ENCODE measurements at places on chromosomes 13 and 19.

DNA sequence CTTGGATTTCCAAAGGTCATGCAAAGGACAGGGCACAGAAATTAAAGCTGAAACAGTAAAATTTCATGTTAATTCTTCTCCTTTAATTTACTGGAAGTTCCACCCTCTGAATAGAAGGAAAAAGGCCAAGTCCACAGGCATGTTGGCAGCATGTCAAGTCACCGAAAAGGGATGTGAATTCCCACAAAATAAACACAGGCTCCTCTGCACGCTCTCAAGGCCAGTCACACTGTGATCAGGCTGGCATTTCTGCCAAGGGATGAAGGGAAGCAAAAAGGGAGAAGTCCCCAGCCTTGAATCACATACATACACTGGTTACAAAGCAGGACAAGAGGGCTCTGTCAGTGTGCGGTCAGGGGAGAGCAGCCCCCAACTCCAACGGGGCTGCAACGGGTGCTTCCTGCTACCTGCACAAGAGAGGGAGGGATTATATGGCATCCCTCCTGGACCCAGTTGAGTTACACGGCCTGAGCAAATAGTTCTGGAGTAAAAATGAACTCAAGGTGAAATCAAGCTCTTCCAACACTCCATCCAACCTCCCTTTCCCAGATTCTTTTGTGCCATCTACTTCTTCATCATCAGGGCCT is 6.9 kb downstream of the DCLK1 start:
- no peak for DNase-seq

DNA sequence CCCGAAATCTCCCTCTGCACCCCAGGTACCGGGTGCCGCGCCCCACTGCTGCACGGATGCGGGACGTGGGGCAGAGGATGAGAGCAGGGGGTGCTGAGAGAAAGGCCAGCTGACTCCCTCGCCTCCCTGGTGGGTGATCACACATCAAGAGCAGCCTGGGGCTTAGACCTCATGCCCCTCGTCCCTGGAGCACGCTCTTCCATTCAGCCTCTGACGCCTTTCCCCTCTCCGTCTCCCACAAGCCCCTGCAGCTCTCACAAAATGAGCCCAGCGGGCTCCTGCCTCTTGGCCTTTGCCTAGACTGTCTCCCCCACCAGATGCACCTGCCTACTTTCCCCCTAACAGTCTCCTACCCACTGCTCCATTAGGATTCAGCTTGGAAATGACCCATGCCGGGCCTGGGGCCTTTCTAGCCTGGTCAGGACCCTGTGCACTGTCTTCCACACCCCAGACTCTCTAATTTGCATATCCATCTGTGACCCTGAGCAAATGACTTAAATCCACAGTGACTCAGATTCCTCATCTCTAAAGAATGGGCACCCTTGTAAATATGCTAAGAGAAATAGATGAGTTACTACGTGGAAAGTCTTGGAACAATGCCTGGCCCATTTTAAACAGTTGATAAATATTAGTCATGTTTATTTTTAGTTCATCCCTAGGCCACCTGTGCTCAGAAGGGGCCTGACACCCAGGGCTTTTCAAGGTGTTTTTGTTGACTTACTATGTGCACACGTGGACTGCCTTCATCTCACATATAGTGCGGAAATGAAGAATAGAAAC is 582 bp upstream of the PTPRH start:
- DNase-seq = no peak

DNA sequence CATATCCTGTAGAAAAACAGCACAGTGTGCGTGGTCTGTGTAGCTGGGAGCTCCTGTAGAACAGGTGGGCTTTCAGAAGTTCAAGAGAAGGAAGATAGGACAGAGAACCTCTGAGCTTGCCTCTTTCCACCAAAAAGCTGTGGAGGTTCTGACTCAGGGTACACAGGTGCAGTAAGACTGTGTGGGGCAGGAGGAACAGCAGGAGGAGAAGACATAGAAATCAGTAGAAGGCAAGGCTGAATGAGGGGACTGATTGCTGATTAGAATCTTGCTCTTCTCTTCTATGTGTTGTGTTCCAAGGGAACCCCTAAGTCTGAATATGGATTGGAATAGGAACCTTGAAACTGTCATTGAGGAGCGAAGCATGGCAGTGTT is 122.7 kb downstream of the AKAP11 start:
- DNase-seq = no peak

GRCh38 chr13:47426126-47426849 is 529.4 kb upstream of the HTR2A start:
- peak; percentile 16 for DNase-seq

DNA sequence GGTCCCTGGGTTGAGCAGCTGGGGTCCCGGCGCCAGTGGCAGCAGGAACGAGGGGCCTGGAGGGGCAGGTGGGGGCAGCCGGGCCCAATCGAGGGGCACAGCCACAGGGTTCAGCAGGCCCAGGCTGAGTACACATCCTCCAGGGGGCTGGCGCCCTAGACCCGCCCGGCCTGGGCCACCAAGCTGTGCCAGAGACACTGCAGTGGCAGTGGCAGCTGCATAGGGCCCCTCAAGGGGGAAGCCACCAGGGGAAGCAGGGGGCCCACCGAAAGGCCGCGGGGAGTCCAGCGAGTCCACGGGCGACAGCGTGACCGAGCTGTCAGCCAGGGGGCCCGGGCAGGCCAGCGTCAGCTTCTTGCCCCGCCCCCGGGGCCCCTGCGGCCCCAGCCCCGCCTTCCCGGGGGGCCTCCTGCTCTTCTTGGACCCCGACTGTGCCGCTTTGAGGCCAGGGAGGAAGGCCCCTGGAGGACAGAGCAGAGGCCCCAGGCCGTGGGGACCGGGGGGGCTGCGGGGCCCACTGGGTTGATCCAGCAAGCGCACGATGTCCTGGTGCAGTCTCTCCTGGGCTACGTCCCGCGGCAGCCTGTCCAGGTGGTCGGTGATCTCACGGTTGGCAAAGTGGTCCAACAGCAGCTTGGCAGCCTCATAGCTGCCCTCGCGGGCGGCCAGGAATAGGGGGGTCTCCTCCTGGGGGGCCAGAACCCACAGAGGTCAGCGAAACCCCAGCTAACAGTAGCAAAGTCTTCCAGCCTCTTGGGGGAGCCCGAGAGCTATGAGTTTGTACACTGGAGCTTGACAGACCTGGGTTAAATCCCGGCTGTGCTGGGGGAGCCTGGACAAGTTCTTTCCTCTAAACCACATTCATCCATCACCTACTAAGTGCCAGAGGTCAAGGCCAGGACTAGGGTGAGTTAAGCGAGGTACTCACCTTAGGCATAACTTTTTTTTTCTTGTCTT is 39.5 kb downstream of the NOTCH3 start:
- DNase-seq = peak; percentile 28

DNA sequence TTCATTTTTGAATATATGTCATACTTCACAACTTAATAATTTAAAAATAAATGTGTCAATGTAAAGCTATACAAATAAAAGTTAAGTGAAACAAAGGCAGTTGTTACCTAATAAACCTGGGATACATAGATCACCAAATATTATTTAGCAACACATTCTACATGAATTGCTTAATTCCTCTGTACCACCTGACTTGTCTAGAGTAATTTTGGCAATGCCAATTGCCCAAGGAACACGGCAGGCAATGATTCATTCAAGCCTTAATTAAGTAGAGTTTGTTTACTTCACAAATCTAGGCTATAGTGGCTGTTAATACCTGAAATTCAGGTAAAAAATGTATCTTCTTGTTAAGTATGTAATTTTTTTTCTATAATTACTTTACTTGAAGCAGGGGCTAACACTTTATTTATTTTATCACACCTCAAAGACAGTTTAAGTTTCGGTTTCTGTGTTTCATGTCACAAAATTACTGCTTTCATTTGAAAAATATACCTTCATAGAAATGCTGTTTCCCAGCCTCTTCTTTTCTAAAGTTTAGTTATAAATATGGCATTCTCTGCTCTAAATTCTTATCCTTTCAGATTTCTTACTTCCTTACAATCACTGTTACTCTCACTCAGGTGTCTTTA is 705.7 kb downstream of the SLITRK5 start:
- no peak for DNase-seq

GRCh38 chr13:71759651-71760511 is 107.1 kb downstream of the DACH1 start:
- no peak for DNase-seq

- no peak for DNase-seq
These were observed 1348.5 kb downstream of the PCDH9 start for GRCh38 chr13:65881561-65882155.

- DNase-seq = no peak
These were observed 15.6 kb downstream of the MPND start for GRCh38 chr19:4358709-4359626.

- DNase-seq = no peak
These were observed 540.4 kb downstream of the IRS2 start for GRCh38 chr13:109246001-109246400.

GRCh38 chr19:8373867-8374813 is 10.2 kb downstream of the ANGPTL4 start:
- no peak for DNase-seq

DNA sequence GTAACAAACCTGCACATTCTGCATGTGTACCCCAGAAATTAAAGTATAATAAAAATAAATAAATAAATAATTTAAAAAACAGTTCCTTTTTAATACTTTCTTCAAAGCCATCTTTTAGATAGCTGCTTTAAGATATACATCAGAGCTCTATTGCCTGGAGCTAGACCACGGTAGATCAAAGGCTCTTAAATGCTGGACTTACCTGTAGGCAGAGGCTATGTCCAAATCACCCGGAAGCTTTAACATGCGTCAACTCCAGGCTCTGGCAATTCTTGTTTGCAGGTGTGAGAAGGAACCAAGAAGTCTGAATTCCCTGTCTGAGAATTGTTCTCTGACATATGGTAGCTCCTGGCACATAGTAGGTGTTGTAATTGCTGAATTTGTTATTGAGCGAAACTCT is 1.6 kb upstream of the METTL21C start:
- no peak for DNase-seq

DNA sequence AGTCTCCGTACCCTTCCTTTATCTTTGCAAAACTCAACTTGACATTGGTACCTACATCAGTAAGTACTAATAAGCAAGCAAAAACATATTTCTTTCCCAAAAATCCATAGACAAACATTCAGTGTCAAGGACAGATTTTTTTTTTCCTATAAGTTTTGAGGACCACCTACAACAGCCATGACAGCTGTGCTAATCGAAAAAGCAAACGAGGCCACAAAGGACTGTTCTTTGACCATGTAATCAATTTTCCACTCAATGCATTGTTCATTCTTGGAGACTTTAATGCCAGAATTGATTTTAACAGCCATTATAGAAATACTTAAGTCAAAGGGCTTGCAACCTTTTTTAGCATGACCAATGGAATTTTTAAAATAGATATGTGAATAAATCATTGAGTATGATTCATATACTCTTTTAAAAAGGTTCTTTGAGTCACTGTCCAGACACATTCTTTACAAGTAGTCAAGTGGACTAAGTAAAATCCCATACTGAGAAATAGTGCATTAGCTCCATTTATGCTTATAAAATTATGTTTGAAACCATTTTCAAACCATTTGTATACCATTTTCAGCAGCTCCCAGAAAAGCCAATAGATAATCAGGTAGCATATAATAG is 323.9 kb downstream of the MZT1 start:
- DNase-seq = no peak

DNA sequence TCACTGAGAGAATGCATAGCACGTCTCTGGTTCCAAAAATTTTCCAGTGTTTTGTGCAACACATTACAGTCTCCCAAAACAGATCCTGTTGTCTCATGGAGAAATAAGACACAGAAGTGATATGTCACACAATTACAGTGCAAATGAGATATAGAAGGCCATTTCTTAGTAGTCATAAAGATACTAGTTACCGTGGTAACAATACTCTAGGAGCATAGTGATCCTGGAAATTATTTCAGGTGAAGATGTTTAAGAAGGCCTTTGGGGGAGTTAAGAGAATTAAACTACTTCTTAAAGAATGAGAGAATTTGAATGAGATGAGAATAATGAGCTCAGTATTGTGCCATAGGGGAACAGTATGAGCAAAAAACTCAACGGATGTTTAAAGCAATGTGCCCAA is 628.0 kb upstream of the MIR17HG start:
- DNase-seq = no peak

- no peak for DNase-seq
These were observed 391.8 kb downstream of the KLF5 start for GRCh38 chr13:73450583-73450982.

GRCh38 chr13:111225166-111225565 is 95.3 kb upstream of the TEX29 start:
- DNase-seq = no peak

DNA sequence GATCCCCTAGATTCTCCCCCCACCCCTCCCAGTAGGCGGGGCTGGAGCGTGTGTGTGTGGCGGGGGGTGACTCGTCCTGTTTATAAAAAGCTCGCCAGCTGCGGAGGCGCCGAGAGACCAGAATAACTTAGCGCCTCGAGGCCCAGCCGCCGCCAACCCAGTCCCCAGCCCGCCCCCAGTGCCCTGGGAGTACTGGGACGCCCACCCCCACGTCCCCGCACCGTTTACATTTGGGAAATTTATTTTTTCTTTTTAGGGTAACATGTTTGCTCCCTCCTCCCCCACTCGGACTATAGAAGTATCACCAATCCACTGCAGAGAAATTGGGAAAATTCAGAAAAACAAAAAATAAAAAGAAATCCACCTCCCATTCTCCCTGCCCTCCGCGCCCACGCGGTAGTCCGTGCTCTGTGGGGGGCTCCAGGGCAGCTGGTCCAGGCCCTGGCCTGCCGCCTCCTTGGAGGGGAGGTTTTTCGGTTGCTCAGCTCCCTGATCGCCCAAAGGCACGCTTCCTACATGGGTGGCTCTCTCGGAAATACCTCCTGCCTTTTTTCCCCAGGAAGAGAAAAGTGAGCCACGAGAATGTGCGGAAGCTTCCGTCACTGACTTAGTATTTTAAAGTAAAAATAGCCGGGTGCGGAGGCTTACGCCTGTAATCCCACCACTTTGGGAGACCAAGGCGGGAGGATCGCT is 1.5 kb upstream of the RAB3A start:
- DNase-seq = no peak

Data from AML-193 (cell line).